ENCODE measurements at places on chromosomes 16 and 17. TPM values are rescaled to one million over a fixed set of nuclear protein-coding genes. Genes with fewer than 3 reads are reported as not detected.

Gene SRCIN1
- total RNA-seq = 3.1 TPM

Gene MYH13
- total RNA-seq = not detected

Gene SEC14L1
- total RNA-seq = 37.4 TPM

Gene CUEDC1
- 49.2 TPM for total RNA-seq

Gene NTN1
- total RNA-seq = 0.46 TPM

Gene ZFPM1
- total RNA-seq = 8.7 TPM

Gene FBXL16
- total RNA-seq = 2.6 TPM

Gene KCNG4
- not detected for total RNA-seq

Data from A549 treated with CpdA at 1 μM for 4 hours (cell line).